ENCODE measurements at places on chromosomes 13 and 19.

GRCh38 chr19:38386300-38386970, 1.4 kb downstream of the GGN start:
- no peak for DNase-seq

GRCh38 chr13:112445411-112446271, 69.5 kb downstream of the SPACA7 start:
- DNase-seq = no peak

DNA sequence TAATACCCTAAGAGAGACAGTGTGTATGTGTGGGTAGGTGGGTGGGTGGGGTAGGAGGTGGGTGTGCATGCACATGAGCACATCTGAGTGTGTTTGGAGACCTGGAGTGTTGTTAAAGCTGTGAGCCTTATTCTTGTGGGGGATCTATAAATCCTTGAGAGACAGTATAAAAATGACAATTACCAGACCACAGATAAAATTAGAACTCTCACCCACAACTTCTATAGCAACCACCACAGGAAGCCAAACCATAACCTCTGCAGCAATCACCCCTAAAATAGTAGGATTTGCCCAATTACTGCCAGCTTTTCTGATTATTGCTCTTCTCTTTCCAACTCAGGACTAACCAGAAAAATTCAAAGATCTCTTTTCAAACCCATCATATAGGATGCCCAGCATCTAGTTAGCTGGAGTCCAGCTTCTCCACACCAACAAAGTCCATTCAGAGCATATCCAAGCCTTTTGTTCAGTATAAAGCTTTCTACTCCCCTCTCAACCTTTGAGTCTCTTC, 93.4 kb upstream of the SLITRK1 start:
- no peak for DNase-seq

DNA sequence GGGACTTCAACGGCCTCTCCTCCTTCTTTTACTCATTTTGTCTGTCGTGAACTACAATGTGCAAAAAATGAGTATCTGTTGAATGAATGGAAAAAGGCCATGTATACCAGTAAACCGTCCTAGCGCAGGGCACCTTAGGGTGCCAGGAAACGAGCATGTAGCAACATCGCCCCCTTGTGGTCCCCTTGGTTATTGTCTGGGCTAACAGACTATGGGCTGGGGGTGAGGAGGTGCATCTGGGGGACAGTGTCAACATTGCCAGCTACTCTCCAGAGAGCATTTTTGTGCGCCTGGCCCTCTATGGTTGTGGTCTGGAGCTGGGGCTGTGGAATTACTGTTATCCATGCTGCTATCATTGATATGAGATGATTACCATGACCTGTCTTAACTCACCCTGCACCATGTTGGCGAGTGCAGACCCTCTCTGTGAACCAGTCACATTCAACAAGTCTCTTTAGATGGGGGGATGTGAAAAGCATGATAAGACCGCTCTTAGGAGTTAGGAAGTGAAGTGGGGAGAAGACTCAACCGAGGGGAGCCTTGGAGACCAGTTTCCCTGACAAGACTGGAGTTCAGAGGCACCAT, 22.8 kb upstream of the SIGLEC11 start:
- DNase-seq = peak; percentile 29

DNA sequence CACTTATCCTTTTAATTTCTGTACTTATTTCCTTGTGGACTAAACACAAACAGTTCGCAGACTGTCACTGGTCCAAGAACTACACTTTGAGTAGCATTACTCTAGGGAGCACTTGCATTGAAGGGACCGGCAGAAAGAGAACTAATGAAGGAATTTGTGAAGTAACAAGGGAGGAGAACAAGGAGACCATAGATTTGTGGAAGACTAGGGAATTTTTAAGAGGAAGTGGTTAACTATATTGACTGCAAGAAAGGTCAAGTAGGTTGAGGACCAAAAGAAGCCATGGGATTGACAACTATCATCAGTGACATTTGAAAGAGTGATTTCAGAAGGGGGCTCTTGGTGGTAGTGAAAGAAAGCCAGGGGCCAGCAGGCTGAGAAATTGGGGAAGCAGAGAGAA, 4.0 kb upstream of the RB1 start:
- DNase-seq = no peak

DNA sequence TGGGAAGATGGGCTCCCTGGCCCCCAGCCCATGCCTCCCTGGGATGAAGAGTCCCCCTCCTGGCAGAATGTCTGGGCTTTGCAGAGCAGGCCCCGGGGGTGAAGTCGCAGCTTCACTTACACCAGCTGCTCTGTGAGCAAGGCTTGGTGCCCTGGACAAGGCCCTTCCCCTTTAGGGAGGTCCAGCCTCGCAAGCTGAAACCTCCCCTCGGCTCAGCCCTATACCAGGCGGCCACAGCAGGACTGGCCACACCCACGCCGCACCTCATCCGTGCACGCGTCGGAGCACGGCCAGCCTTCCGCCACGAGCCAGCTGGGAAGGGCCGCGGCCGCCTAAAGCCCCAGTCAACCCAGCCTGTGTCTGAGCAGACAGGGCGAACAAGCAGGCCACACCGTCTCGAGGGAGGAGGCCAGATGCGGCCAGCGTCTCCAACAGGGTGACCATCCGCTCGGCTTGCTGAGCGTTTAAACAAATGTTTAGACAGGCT, 83.2 kb upstream of the MCF2L start:
- peak; percentile 81 for DNase-seq

Measured in right renal pelvis (tissue), 4 donors.